ENCODE measurements at places on chromosomes 12 and 14.

DNA sequence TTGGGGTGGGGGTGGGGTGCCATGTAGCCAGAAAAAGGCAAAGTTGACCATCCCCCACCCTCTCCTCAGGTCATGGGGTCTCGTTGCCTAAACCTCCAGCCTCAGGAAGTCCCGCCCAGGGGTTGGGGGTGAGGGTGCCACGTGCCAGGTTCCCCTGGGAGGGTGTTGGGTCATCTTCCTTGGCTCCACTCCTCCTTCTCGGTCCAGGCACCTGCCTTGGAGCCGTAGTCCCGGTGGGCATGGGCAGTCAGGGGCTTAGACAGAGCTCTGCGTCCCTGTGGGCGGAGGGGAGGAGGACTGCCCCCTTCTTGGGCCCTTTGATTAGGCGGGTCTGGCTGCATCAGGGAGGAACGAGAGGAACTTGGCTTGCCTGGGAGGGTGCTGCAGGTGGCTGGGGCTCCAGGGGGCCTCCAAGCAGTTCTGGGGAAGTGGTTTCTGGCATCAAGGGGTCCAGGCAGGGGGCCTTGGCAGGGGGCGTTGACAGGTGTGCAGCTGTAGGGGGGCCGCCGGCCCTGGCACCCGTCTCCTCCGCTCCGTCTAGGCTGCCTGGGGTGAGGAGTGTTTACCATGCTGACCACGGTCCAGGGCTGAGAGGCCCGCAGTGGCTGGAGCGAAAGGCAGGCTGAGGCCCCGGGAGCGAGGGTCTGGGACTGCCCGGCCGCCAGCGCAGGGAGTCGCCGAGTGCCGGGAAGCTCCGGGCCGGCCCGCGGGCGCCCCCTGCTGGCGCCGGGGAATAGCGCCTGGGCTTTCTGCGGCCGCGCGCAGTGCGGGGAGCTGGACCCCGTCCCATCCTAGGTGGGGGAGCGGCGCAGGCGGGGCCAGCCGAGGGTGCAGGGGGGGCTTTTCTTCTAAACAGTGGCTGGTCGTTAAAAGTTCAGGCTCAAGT, 7.9 kb downstream of the SETD1B start:
- DNase-seq = peak; percentile 70

GRCh38 chr12:32233568-32233967, 126.9 kb downstream of the BICD1 start:
- no peak for DNase-seq

DNA sequence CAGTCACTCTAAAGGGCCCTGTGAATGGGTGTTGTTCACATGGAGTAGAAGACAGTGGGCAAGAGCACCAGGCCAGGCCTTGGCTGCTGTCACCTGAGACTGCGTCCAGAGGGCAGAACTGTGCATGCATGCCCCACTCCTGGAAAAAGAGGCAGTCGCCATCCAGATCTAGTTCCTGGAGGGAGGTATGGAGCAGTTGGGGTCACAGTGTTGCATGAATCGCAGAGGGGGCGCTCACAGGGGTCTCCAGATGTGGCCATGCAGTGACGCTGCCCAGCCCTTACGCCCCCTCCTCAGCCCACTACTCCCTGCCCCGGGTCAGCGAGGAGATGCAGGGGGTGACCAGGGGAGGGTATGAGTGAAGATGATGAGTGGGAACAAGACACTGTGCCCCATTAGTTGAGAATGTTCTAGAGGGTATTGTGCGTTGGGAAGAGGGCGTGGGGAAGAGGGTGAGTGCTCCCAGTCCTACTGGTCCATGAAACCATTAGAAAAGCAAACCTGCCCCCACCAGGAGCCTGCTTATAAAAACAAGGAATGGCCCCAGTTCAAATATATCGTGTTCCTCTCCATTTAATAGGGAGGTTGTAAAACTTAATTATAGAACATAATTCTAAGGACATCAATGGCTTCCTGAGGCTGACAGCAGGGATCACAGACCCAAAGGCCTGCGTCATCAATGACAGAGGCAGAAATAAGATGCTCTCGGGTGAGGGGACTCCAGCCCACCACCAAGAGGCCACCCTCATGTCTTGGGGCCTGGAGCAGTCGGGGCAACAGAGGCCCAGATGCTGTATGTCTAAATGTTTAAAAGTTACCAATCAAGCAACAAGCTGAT, 32.2 kb upstream of the BCL7A start:
- DNase-seq = no peak

DNA sequence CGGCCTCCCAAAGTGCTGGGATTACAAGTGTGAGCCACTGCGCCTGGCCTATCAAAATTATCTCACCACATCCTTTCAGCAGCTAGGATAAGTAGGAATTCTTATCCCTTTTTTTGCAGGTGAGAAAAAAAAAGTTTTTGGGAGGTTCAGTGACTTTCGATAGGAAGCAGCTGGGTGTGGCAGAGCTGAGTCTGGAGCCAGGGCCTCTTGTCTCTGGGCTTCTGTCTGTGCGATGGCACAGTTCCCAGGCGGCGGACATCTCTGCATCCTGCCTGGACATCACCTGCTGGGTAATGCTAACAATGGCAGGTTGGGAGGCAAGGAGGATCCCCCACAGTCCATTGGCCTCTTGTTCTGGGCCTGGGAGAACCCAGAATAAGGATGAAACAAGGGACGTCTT, 12.5 kb downstream of the NRXN3 start:
- DNase-seq = no peak

GRCh38 chr14:63701606-63702299, 26.1 kb downstream of the SGPP1 start:
- DNase-seq = no peak

DNA sequence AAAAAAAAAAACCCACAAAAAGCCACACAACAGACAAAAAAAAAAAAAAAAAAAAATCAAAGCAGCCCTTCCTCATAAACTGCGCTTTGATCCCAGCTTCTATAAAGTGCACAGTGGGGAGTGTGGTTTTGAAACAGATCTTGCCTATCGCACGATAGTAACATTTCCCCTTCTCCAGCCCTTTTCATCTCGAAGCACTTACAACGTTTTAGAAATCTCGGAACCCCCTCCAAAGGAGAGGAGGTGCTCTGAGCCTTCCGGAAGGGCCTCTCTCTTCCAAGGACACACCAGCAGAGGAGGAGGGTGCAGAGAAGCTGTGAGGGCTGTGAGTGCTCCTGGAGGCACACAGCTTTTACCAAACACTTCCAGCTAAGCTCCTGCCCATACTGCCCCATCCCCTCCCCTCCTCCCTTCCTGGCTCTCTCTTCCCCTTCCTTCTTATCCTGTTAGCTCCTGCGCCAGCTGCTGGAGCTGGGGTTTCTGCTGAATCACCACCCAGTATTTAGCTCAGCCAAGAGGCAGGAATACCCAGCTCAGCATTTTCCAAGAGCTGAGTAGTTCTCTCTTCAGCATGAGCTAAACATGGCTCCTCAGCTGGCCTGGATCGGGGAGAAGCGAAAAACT, 28.4 kb downstream of the SLC7A8 start:
- no peak for DNase-seq

DNA sequence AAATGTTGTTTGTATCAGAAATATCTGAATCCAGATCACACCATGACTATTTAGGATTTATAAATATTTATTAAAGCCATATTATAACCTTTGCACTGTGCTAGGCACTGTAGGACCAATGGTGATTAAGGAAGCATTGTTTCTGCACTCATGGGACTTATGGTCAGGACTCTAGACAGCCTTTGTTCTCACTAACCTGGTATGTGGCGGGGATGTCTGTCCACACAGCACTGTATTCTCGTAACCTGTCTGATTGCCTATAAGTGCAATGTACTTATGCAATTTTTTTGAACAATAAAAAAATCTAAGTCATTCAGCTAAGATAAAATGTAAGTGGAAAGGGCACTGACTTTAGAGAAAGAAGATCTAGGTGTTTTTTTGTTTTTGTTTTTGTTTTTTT, 6.7 kb upstream of the SSPN start:
- DNase-seq = no peak

GRCh38 chr12:93838193-93838592, 161.0 kb downstream of the CRADD start:
- no peak for DNase-seq

- no peak for DNase-seq
Observed at GRCh38 chr14:48826058-48826457, 760.1 kb downstream of the RPS29 start.

GRCh38 chr12:88559199-88559598, 21.1 kb downstream of the KITLG start:
- no peak for DNase-seq

GRCh38 chr14:70770490-70770889, 38.8 kb downstream of the MAP3K9 start:
- no peak for DNase-seq

GRCh38 chr14:74401504-74402241, 24.3 kb downstream of the SYNDIG1L start:
- peak; percentile 92 for DNase-seq

- no peak for DNase-seq
Observed at GRCh38 chr12:5099591-5099990, 55.9 kb downstream of the KCNA5 start.

- DNase-seq = no peak
Observed at GRCh38 chr12:84355561-84355960, 557.0 kb downstream of the SLC6A15 start.

- no peak for DNase-seq
Observed at GRCh38 chr12:18424857-18425256, 163.5 kb downstream of the PIK3C2G start.

- no peak for DNase-seq
Observed at GRCh38 chr14:41201696-41202095, 405.0 kb upstream of the LRFN5 start.

GRCh38 chr12:59637692-59638070, 41.9 kb downstream of the SLC16A7 start:
- DNase-seq = no peak

DNA sequence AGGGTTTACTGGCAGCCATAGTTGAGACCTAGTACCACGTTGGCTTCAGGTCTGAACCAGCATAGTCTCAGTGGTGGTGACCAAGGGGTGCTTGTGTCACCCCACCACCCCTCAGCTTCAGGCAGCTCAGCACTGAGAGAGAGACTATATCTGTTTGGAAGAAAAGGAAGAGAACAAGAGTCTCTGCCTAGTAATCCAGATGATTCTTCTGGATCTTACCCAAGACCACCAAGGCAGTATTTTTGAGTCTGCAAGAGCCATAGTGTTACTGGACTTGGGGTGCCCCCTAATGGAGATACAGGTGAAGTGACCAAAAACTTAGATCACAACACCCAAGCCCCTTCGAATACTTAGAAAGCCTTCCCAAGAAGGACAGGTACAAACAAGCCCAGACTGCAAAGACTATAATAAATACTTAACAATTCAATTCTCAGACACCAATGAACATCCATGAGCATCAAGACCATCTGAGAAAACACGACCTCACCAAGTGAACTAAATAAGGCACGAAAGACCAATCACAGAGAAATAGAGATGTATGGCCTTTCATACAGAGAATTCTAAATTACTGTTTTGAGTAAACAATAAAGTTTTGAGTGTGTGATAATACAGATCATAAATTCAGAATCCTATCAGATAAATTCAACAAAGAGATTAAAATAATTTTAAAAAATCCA, 107.0 kb downstream of the HELB start:
- DNase-seq = peak; percentile 67

DNA sequence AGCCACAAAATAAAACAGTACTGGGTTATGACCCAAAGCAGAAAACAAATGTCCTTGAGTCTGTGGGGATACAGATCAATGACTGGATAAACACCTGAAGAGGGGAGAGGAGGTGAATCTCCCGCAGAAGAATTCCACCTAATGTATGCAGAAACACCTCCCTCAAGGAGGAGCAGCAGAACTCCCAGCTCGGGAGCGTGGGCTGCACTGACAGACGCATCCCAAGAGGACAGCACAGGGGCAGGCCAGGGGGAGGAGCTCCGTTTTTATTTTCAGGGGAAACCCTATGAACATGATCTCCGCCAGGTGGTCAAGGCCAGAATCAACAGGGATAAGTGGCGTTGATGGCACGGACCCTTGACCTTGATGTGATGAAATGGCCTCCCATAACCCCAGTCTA, 41.8 kb upstream of the PPP2R5C start:
- no peak for DNase-seq

- no peak for DNase-seq
Observed at GRCh38 chr14:76654573-76655108, 106.6 kb upstream of the VASH1 start.

GRCh38 chr12:81585787-81586186, 173.4 kb downstream of the PPFIA2 start:
- DNase-seq = no peak

DNA sequence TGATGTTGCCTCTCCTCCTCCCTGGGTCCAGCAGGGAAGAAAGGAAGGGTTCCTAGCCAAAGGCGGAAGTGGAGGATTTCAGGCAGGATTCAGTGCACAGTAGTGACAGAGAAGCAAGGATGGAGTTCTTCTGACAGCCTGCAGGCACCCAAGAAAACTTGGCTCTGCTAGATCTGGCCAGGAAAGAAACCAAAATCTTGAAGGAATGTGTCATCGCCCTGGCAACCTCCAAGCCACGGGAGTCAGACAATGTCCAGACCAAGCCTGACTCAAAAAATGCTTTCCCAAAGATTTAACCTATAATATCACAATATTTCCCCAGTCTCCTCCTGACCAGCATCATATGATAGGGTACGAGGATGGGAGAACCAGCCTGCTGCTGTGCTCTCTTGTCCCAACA, 22.8 kb upstream of the DHRS4 start:
- no peak for DNase-seq

DNA sequence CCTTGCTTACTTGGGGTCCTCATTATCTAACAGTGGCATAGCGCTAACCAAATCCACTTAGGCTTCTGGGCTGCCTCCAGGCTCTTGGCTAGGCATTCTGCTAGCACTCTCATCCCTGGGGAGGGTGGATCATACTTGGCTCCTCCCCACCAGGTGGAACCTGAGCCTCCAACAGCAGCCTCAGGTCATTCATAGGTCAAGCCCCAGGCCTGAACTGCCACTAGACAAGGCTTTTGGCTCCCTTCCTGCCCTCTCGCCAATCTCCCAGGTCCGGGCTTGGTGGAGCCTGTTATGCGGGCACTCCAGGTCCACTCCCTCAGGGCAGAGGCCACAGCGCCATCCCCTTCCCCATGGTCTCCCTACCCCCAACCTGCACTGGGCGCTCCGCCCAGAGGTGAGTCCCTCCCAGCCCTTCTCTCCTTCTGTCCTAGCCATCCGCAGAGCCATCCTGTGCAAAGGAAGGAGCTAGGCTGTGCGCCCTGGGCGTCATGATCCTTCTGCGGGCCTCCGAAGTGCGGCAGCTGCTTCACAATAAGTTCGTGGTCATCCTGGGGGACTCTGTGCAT, 154.9 kb upstream of the AMIGO2 start:
- DNase-seq = no peak

GRCh38 chr12:128265566-128265965, 1.4 kb upstream of the TMEM132C start:
- no peak for DNase-seq
